ENCODE measurements at places on chromosomes 12 and 14.

GRCh38 chr12:79233341-79233781 is 368.8 kb downstream of the SYT1 start:
- DNase-seq = no peak

DNA sequence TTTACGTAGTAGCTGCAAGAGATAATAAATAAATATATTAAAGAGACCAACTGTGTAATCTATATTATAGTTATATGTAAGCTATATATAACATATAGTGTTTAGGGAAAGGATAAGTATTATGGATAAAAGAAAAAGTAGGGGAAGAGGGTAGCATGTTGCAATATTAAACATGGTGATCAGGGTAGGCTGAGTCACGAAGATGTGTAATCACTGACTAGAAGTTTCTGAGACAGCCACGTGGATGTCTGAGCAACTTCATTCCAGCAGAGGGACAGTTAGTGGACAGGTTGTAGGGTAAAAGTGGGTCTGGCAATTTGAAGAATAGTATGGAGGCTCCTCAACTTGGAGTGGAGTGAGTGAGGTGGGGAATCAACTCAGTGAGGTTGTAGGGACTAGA is 109.7 kb downstream of the ANO4 start:
- no peak for DNase-seq

DNA sequence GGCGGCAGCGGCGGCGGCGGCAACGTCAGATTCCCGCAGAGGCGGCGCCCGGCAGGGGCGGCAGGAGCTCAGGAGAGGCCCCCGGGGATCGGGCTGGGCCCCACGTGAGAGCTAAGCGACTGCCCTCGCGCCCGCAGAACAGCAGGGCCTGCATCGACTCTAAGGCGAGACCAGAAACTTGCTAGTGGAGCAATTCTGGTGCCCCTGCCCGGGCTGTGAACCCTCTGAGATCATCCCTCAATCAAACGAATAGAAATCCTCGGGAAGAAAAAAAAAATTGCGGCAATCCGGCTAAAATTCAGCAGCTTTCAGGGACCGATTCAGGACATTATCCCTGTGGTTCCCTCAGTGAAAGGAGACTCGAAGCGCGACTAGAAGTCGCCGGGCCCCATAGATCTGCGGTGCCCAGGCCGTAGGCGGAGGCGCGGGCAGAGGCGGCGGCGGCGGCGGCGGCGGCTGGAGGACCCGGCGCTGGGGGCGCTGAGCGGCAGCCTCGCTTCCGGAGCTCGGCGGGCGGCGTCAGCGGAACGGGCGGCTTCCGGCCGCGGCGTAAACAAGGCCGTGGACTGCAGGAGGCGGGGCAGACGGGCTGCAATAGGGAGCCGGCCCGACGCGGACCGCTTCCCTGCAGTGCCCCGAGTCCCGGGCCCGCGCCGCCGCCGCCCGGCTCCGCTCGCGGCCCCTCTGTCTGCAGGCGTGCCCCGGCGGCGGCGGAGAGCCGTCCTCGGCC is at the start of gene KLHDC2:
TSS of gene KLHDC2 (plus strand) at position 583 of the 730 bp plus-strand sequence. CDS start 316 bp downstream, outside the sequence.
- no peak for DNase-seq

- peak; percentile 16 for DNase-seq
Measured at GRCh38 chr12:119410396-119410795, 75.9 kb downstream of the CCDC60 start.

GRCh38 chr14:22866874-22867273 is 4.7 kb upstream of the LRP10 start:
- DNase-seq = no peak

DNA sequence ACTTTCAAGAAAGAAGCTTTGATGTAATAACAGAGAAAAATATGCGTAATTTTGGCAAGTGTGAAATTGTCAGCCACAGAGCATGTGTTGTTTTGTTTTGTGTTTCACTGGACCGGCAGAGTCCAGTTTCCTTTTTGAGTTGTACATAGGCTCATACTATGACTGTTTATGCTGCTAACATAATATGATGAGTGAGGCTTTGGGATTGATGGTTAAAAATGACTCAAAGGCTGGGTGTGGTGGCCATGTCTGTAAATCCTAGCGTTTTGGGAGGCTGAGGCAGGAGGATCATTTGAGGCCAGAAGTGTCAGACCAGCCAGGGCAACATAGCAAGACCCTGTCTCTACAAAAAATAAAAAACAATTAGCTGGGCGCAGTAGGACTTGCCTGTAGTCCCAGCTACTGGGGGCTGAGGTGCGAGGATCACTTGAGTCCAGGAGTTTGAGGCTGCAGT is 487.9 kb downstream of the PCNX1 start:
- DNase-seq = no peak

DNA sequence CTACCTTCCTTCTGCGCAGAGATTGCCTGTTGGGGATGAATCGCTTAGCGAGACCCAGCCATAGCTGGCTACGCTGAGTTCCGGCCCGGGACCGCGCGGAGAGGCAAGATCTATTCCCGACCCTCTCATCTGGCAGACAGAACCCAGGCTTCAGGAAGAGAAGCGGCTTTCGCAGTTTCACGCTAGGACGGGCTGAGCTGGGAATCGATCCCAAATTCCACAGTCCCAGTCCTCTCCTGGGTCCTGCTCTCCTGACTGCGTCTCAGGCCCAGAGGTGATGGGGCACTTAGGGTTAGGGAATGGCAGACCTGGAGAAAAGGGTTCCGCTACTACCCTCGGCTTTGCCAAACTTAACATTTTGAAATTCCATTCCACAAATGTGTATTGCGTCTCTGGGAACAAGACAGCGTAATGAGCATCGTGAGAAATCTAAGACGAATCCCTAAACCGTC is 2.8 kb downstream of the PTPN21 start:
- DNase-seq = no peak

GRCh38 chr12:72207486-72208409 is 64.4 kb upstream of the TRHDE start:
- no peak for DNase-seq

GRCh38 chr14:56180754-56181542 is 62.7 kb downstream of the PELI2 start:
- DNase-seq = no peak

DNA sequence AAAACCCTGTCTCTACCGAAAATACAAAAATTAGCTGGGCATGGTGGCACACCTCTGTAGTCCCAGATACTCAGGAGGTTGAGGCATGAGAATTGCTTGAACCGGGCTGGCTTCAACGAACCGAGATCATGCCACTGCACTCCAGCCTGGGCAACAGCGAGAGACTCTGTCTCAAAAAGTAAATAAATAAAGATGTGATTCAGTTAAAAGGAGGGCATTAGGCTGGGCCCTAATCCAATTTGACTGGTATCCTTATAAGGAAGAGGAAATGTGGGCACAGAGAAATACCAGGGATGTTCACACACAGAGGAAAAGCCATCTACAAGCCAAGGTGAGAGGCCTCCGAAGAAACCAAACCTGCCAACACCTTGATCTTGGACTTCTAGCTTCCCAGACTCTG is 10.1 kb upstream of the DCAF4 start:
- DNase-seq = no peak

GRCh38 chr14:94341656-94342333 is 18.7 kb upstream of the SERPINA6 start:
- DNase-seq = no peak

DNA sequence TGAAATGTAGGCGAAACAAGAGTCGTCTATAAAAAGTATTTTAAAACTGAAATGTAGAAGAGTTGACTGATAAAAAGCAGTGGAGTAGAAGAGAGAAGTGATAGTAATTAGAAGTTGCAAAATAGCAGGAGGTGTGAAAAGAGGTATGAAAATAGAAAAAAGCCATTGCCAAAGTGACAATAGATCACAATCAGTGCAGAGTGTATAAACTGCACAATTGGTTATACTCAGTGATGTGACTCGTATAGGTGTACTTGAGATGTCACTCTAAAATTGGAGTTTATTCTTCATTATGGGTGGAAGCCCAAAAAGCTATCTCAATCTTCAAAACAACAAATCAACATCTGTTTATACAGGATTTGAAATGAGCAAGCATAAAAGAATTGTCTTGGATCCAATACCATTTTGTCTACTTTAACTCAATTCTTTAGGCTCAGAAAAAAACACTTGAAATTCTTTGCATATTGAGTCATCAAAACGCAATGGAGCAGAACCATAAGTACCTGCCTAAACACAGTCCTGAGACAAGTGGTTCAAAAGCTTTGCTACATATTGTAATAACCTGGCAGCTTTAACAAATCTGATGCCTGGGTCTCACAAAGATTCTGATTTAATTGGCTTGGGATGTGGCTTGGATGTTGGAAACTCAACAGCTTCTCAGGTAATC is 8.8 kb downstream of the IKBIP start:
- peak; percentile 79 for DNase-seq

GRCh38 chr14:24843494-24843893 is 206.5 kb downstream of the STXBP6 start:
- DNase-seq = no peak

- DNase-seq = no peak
Measured at GRCh38 chr14:101451166-101451565, 110.1 kb upstream of the DIO3 start.

DNA sequence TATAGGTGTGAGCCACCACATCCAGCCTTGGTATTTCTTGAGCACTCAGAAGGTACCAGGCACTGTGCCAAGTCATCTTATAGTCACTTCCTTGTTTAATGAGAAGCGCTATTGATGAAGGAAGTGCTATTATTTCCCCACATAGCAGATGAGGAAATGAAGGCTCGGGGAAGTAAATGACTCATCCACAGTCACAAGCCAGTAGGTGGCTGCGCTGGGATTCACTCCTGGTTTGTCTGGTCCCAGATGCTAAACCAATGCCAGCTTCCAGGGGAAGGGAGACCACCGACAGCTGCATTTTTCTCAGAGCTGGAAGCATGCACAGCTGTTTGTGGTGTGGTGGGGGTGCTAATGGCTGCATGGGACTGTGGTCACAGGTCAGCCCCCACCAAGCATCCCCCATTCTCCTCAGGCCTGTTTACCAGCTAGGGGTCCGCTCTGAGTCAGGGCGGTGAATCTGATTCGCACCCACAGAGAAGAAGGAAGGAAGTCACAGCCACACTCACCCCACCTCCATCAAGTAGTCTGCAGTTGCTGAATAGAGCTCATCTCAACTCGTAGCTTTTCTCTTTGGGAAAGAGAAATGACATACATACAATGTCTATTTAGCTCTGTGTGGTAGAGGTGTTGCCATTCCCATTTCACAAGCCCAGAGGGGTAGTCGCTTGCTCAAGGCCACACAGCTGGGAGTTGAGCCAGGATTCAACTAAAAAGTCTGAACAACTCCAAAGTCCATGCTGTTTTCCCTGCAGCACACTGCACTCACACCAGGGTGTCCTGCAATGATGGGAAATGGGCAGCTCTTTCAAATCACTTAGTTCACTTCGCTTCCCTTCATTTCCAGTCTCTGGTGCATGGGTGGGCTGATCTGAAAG is 6.3 kb upstream of the LTBP2 start:
- DNase-seq = no peak

Data from epithelial cell of proximal tubule (primary cell).